ENCODE measurements at places on chromosomes 7 and 10.

- no peak for DNase-seq
Measured at GRCh38 chr7:156773966-156774365, 119.0 kb downstream of the LMBR1 start.

- no peak for DNase-seq
Measured at GRCh38 chr7:150432915-150433892, 17.2 kb upstream of the GIMAP8 start.

DNA sequence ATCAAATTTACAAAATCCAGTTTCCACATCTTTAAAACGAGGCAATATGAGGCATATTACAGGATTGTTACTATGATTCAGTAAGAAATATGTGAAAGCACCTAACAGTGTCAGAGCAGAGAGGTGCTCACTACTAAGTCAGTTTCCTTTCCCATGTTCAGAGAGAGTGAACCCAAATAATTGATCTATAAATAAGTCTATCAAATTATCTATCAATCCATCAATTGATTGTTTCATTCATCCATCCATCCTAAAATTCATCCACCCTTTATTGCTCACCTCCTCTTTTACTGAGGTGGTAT, 340.8 kb downstream of the SUGCT start:
- no peak for DNase-seq

DNA sequence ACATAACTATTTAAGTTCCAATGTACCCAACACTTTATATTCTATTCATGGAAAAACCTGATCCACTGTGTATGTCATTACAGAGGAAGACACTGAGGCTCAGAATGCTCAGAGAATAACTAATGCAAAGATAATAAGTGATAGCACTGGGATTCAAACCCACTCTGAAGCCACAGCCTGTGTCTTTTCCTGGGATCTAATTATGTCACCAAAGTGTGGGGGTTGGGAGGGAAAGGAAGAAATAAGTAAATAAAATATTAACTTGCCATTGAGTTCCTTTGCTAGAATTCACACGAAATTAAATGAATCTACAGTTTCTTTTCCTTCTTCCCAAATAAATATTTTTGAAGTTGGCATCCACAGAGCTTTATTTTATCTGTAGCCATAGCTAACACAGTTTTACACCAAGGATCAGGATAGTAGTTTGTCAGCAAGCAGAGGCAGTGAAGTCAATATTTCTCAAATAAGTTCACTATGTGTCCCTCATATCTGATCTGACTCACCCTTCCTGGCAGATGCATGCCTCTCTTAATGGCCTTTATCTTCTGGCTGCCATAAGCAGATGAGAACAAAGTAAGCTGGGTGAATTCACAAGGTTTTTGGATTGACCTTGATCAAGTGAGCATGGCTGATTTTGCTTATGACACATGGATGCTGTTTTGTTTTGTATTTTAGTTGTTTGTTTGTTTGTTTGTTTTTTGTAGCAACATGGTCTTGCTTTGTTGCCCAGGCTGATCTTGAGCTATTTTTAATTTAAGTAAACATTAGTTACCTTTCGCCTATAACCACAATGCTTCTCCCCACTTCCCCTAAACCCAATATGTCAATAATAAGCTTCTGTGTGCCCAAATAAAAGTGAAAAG, 6.3 kb downstream of the RAPGEF5 start:
- no peak for DNase-seq

Data from NCI-H526 treated with DMSO at 0.1 percent for 48 hours (cell line).